Activated CD4-positive, alpha-beta T cell treated with anti-CD3 and anti-CD28 coated beads for 36 hours (primary cell): ENCODE measurements at places on chromosomes 3 and 15. TPM values are rescaled to one million over a fixed set of nuclear protein-coding genes. Genes with fewer than 3 reads are reported as not detected.

Gene ATP13A3
- 107 TPM for total RNA-seq

Gene PLCL2
- total RNA-seq, result 12.5 TPM

Gene ZMYND10
- 1.3 TPM for total RNA-seq

Gene ITGA11
- total RNA-seq, result 2.9 TPM

Gene EPHA3
- 0.07 TPM for total RNA-seq

Gene LAMB2
- not detected for total RNA-seq

DNA sequence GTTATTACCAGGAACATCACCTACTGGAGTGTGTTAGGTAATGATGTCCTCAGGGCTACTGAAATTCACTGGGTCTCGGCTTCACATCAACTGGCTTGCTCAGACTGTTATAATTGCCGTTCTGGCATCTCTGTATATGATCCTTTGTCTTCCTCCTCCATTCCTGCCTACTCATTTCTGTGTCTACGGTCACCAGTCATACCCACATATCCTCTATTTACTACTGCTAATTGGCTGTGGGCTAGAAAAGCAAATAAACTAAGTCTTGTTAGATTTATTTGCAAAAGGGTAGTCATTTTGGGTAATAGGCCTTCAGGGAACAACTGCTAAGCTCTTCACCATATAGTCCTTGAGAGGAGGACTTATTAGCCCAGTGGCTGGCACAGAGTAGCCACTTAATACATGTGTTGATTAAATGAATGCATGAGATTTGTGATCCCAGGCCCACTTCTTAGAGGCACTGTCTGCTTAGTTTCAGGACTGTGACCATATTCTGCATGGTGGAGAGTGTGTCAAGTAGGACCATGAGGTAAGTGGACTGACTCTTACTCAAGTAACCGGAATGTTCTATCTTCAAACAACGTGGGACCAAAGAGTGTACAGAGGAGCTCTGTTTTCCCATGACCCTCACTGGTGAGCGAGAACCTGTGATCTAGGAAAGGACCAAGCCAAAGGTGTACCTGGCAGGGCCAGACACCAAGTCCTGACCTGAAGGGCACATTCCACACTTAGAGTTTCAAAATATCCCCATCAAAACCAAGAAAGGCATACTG lies 13.2 kb downstream of the ZDHHC3 start:
- peaks cover 2% of the 10 kb centered on the region for H3K36me3 ChIP-seq
- no peak for DNase-seq
- no peak overlapping the region for H3K27ac ChIP-seq
- peaks cover 34% of the 10 kb centered on the region for H3K4me1 ChIP-seq
- H3K27me3 ChIP-seq, result no peaks in the 10 kb centered on the region

DNA sequence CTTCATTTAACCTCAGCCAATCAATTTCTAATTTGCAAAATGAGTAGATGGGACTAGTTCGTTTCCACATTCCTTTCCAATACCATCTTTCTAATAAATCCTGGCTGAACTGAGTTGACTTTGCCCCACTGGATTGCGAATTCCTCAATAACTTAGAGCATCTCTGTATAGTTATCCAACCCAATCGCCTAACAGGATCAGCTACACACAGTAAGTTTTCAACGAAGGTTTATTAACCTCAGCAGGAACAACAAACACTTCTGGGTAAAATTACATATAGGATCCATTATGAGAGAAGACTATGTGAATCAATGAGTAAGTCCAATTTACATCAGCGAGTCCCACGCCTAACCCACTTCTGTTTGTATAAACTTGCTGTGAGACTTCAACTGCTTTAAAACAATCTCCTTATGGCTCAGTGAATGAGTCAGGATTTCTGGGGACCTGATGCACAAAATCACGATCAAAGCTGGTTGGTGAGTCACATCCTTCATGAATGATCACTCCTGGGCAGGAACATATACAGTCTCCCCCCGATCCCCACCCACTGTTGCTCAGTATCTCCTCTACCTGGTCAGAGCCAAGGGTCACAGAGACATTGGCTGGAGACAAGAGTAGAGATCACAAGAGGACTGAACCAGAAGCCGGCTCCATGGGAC lies 142.8 kb downstream of the EDEM1 start:
- peak overlapping the region; percentile 22 for H3K4me3 ChIP-seq
- H3K27me3 ChIP-seq, result peaks cover 5% of the 10 kb centered on the region
- DNase-seq, result peak; percentile 71
- H3K36me3 ChIP-seq, result no peaks in the 10 kb centered on the region

GRCh38 chr15:75371486-75371885 lies 3.1 kb upstream of the MAN2C1 start:
- H3K4me1 ChIP-seq, result peaks cover 26% of the 10 kb centered on the region
- H3K4me3 ChIP-seq, result no peak overlapping the region
- peaks cover 43% of the 10 kb centered on the region for H3K36me3 ChIP-seq
- DNase-seq, result no peak
- no peak overlapping the region for H3K27ac ChIP-seq
- H3K27me3 ChIP-seq, result no peaks in the 10 kb centered on the region

GRCh38 chr3:6022621-6023020 lies 835.1 kb downstream of the EDEM1 start:
- H3K4me3 ChIP-seq, result no peak overlapping the region
- H3K36me3 ChIP-seq, result no peaks in the 10 kb centered on the region
- DNase-seq, result no peak
- H3K27ac ChIP-seq, result no peak overlapping the region

DNA sequence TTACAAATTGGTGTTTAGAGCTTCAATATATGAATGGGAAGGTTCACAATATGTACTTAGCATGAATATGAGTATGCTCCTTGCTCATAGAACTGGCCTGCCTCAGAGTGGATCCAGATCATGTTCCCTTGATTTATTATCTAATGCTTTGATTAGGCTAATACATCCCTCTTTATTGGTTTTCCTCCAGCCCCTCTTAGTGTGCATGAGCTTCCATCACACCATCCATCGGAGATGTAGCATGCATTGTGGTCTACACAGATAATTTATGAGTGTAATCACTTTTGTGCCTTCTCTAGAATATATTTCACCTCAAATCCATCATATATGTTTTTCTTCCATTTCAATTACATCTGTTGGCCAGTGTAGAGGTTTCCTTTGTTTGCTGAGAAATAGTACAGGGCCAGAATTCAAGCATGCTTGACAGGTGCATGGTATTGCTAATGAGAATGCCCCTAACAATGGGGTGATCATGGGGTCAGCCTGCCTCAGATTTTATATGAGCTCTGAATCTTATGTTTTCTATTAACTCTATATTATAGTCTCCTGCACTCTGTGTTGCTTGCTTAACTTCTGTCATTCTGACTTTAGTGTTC lies 786.4 kb upstream of the ARPP21 start:
- H3K27ac ChIP-seq, result no peak overlapping the region
- no peak overlapping the region for H3K4me3 ChIP-seq
- no peaks in the 10 kb centered on the region for H3K27me3 ChIP-seq
- no peaks in the 10 kb centered on the region for H3K36me3 ChIP-seq

DNA sequence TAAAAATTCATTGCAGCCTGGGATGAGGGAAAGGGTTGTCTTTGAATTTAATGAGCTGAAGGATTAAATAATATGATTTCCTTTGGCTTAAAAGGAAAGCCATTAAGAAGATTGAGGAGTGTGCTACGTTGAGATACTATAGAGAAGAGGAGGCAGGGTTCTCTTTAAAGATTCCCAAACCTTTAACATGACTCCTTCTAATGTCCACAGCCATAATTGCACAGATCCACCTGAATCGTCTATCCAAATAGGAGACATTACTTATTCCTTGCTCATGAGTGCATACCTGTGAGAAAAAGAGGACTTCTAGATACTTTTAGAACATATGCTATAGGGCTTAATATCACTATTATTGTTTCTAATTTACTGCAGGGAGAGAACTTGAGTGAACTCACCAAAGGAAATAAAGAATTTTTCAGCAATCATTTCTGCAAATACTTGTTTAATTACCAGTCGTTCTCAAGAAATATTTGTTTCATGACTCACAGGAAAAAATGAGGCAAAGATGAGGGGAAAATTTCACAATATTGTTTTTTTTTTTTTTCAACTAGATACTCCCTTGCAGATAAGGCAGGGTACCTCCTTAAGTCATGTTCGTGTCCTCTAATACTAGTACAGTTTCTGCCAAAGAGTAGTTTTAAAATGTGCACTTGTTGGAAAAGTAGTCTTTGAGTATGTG lies 8.9 kb upstream of the SUCNR1 start:
- no peak for DNase-seq
- H3K4me1 ChIP-seq, result no peaks in the 10 kb centered on the region
- no peak overlapping the region for H3K4me3 ChIP-seq
- no peaks in the 10 kb centered on the region for H3K36me3 ChIP-seq
- H3K27me3 ChIP-seq, result no peaks in the 10 kb centered on the region

- H3K4me1 ChIP-seq, result peaks cover 16% of the 10 kb centered on the region
- H3K27ac ChIP-seq, result no peak overlapping the region
- H3K4me3 ChIP-seq, result no peak overlapping the region
Measured at GRCh38 chr3:32708672-32709283, 23.8 kb downstream of the CNOT10 start.

DNA sequence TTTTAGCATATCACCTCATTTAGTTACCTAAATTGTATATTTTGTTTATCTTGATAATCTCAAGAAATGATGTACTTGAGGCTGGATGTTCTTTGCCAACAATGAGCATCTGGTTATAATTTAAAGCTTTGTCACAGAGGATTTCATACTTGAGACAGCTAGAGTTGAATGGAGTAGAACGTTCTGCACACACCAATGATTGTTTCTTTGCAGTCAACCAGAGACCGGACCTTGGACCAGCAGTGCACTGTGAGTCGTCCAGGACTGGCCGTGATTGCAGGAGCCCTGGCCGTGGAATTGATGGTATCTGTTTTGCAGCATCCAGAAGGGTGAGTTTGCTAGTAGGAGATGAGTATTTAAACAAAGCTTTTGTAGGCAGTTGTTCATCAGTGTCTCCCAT lies 90.4 kb downstream of the ATG7 start:
- no peaks in the 10 kb centered on the region for H3K27me3 ChIP-seq
- no peak overlapping the region for H3K4me3 ChIP-seq
- H3K4me1 ChIP-seq, result peaks cover 12% of the 10 kb centered on the region
- no peak overlapping the region for H3K27ac ChIP-seq
- DNase-seq, result no peak
- H3K36me3 ChIP-seq, result peaks cover 39% of the 10 kb centered on the region

DNA sequence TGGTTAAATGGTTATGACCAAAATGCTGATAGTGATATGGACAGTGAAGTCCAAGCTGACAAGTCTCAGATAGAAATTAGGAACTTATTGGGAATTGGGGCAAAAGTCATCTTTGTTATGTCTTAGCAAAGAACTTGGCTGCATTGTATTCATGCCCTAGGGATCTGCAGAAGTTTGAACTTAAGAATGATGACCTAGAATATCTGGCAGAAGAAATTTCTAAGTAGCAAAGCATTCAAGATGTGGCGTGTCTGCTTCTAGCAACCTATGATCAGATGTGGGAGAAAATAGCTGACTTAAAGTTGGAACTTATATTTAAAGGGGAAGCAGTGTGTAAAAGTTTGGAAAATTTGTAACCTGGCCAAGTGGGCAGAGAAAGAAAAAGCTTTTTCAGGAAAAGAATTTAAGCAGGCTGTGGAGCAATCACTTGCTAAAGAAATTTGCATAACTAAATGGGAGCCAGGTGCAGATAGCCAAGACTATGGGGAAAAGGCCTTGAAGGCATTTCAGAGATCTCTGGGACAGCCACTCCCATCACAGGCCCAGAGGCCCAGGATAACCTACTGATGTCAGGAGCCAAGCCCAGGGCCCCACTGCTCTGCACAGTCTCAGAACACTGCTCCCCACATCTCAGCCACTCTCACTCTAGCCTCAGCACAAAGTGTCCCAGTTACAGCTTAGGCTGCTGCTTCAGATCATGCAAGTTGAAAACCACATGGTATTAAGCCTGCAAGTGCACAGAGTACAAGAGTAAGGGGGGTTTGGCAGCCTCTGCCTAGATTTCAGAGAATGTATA lies 147.8 kb upstream of the TGFBR2 start:
- no peaks in the 10 kb centered on the region for H3K27me3 ChIP-seq
- H3K36me3 ChIP-seq, result no peaks in the 10 kb centered on the region
- no peak overlapping the region for H3K4me3 ChIP-seq
- H3K4me1 ChIP-seq, result peaks cover 4% of the 10 kb centered on the region

GRCh38 chr3:24490151-24490550 lies 4.5 kb downstream of the THRB start:
- no peak for DNase-seq
- H3K36me3 ChIP-seq, result no peaks in the 10 kb centered on the region
- H3K27ac ChIP-seq, result no peak overlapping the region
- no peak overlapping the region for H3K4me3 ChIP-seq
- peaks cover 2% of the 10 kb centered on the region for H3K4me1 ChIP-seq

DNA sequence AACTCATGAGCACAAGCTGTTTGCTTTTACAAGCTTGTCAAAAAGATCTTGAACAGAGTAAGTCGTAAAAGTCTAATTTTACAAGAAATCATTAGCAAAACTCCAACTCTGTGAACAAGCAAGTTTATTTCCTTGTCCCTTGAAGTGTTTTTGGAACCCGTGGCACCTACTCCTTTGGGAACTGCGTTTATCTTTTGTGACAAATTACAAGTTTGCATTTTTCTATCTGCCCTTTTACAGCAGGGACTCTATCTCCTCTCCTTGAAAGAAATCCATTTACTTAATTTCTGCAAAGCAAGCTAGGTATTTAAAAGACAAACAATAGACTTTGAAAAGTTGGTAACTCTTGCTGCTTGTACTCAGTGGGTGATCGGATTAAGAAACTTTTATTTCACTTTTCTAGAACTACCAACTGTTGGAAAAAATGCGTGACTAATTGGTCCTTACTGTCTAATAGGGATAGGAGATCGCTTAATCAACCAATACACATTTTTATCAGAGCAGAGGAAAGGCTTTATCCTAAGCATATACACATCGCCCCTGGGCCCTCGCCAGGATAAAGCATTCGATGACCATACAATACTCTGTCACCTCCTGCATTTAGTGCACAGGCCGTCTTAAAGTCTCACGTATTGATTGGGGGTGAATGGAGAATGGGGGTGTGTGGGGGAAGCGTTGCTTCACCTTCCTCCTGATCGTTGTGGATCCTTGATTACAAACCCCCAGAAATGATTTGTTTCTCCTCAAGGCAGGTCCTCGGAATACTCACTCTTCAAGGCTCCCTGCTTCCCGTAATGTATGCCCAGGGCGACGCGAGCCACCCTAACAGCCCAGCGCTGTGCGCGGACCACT lies 1.7 kb downstream of the PRTG start:
- H3K27me3 ChIP-seq, result peaks cover 35% of the 10 kb centered on the region
- H3K27ac ChIP-seq, result no peak overlapping the region
- no peaks in the 10 kb centered on the region for H3K4me1 ChIP-seq
- peak; percentile 7 for DNase-seq
- H3K36me3 ChIP-seq, result no peaks in the 10 kb centered on the region

DNA sequence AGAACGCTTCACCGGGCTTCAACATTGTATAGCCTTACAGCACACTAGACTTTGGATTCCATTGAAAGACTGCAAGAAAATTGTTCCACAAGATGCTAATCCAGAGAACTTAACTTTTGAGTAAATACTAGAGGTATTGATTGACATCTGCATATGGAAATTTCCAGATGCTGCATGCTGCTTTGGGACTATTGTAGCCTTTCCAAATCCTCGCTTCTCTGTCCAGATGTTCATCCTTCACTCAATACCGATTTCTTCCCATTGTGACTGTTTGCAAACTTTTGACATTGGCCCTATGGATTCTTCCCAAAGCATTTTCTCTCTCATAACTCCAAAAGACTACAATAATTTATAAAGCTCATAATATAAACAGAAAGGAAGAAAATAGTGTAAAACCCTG lies 41.4 kb downstream of the COL6A6 start:
- H3K4me3 ChIP-seq, result no peak overlapping the region
- H3K4me1 ChIP-seq, result no peaks in the 10 kb centered on the region
- no peak overlapping the region for H3K27ac ChIP-seq

- H3K4me1 ChIP-seq, result peaks cover 61% of the 10 kb centered on the region
- peaks cover 14% of the 10 kb centered on the region for H3K36me3 ChIP-seq
- H3K27ac ChIP-seq, result peak overlapping the region; percentile 88
Measured at GRCh38 chr15:90001683-90002427, 731 bp downstream of the ZNF710 start.

- H3K36me3 ChIP-seq, result peaks cover 14% of the 10 kb centered on the region
- DNase-seq, result peak; percentile 76
- H3K27me3 ChIP-seq, result no peaks in the 10 kb centered on the region
- H3K4me1 ChIP-seq, result peaks cover 29% of the 10 kb centered on the region
Measured at GRCh38 chr3:184133840-184134745, 1.1 kb upstream of the EIF2B5 start.
